Activated naive CD8-positive, alpha-beta T cell treated with anti-CD3 and anti-CD28 coated beads, Interleukin-2, amount 50 U/mL, for 16 hours (primary cell): ENCODE measurements at places on chromosomes 11 and 22.

DNA sequence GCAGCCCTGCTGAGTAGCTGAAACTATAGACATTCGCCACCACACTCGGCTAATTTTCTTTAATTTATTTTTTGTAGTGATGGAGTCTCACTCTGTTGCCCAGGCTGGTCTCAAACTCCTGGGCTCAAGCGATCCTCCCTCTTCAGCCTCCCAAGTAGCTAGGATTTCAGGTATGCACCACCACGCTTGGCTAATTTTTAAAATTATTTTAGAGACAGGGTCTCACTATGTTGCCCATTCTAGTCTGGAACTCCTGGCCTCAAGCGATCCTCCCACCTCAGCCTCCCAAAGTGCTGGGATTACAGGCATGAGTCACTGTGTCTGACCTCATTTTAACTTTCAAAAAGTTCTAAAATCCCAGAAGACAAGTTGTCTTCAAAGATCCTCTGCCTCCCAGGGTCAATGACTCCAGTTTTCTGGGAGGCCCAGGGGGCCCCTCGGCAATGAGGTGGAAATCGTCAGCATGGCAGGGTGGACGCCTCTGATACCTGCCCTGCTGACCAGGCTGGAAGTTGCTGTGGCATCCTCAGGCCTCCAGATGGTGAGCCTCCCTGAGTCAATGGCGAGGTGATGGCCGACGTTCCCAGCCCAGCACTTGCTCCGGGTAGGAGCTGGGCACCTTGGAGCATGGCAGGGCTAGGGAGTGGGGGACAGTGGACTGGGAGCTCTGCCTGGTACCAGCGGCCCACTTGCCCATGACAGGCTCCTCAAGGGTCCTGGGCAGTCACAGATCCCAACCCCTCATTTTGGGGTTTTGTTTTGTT lies 31.1 kb downstream of the RPL3 start:
- no peak for DNase-seq

- DNase-seq: no peak
Measured at GRCh38 chr11:32641361-32641760, 57.7 kb downstream of the EIF3M start.

GRCh38 chr11:92820860-92821259 lies 148.6 kb upstream of the MTNR1B start:
- no peak for DNase-seq

DNA sequence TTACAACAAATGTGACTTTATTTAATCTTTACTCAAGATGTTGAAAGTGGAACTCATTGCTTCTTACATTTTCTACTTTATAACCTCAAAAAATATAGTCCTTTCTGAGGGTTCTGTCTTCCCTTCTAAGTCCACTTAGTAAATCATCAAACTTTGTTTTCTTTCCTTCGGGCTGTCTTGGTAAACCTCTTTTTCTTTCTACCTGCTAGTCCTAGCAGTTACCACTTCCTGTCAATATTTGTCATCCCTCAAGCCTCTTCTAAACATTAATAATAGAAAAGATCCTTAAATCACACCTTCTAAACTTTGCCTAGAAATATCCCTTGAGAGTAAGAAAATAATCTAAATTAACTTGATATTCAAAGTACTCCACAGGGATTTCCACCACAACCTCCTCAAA lies 580.4 kb downstream of the CNTN5 start:
- no peak for DNase-seq

DNA sequence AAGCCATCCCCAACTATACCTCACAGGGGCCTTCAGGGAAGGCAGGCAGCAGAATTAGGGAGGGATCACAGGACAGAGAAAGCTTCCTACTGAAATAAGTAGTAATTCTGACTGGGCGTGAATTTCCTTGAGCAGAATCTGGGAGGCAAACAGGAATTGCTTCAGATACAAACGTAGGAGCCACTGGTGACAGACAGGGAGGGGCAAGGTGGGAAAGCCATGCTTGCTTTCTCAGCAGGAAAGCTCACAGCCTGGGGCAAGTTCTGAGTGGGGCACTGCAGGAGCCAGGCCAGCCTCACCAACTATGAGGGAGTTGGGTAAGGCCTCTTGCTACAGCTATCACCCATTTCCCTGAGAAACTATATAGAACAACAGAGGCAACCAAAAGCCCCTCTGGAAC lies 43.6 kb downstream of the ARHGAP32 start:
- DNase-seq: no peak

DNA sequence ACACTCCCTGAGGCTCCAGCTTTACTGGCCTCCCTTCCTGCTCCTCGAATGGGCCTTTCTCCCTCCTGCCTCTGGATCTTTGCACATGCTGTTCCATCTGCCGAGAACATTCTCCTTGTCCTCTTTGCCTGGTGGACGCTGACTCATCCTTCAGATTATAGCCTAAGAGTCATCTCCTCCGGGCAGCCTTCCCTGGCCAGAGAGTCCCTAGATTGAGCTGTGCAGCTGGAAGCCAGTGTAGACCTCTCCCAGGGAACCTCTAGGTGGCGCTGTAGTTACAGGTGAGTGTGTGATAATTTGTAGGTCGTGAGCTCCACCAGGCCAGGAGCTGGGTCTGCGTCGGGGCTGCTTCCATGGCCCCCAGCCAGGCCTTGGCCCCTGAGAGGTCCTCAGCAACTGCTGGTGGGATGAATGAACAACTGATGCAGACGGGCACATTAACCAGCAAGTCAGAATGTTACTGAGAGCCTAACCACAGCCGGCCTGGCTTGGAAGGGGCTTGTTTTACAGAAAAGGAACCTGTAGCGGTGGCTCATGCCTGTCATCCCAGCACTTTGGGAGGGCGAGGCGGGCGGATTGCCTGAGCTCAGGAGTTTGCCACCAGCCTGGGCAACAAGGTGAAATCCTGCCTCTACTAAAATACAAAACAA lies 8.7 kb downstream of the PNPLA5 start:
- DNase-seq: peak; percentile 11

GRCh38 chr11:93986716-93987115 lies 34.4 kb upstream of the HEPHL1 start:
- no peak for DNase-seq

GRCh38 chr11:20353829-20354434 lies 9.6 kb upstream of the HTATIP2 start:
- DNase-seq: no peak

GRCh38 chr11:124736736-124737135 lies 3.0 kb upstream of the NRGN start:
- DNase-seq: no peak

GRCh38 chr11:66889960-66890359 lies 33.1 kb downstream of the LRFN4 start:
- DNase-seq: no peak

DNA sequence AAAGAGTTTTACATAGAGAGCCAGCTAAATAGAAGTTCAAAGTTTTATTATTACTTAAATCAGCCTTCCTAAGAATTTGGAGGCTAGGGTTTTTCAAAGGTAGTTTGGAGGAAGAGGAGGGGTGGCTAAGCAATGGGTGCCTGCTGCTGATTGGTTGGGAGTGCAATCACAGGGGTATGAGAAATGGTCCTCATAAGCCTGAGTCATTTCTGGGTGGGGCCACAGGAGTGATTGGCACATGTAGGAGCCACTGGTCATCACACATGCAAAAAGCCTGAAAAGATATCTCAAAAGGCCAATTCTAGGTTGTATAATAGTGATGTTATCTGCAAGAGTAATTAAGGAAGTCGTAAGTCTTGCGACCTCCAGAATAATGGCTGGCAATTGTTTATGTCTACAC lies 12.9 kb downstream of the OR51L1 start:
- no peak for DNase-seq

GRCh38 chr11:92594251-92594650 lies 369.6 kb downstream of the FAT3 start:
- DNase-seq: no peak

GRCh38 chr11:100766764-100767163 lies 79.7 kb downstream of the ARHGAP42 start:
- no peak for DNase-seq

- no peak for DNase-seq
Measured at GRCh38 chr11:34311126-34311525, 46.7 kb downstream of the ABTB2 start.

DNA sequence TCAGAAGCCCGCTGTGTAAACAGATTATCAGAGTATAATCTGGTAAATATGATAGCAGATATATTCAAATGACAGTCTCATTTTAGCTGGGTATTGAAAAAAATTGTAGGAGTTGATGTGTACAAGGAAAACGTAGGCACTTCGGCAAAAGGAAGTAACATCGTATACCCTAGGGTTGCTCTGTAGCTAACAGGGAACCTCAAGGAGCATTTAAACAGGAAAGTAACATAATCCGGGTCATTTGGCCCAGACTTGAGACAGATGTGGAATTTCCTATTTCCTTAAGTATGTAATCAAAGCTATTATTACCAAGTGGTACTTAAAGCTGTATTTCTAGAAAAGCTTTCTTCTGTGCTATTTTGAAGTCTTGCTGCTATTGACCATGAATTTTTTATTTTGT lies 215.6 kb downstream of the DDX10 start:
- DNase-seq: no peak

- no peak for DNase-seq
Measured at GRCh38 chr11:15198284-15198683, 83.6 kb downstream of the INSC start.

DNA sequence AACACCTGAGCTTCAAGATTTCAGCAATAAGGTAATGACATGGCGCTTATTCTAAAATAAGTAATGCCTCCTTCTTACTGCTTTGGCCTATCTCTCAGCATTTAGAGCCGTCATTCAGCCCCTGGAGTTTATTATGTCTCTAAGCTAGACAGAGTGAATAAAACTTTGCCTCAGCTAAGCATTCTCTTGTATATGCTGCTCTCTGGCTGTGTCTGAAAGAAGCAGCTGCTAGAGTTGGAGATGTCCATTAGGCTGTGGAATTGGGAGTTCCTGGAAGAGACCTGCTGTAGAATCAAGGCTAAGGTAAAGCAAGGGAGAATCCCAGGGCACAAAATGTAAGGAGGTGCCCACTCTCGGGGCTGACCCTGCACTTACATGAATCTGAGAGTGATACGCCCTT lies 35.5 kb upstream of the TTC12 start:
- no peak for DNase-seq

GRCh38 chr22:23012081-23012622 lies 58.2 kb upstream of the GNAZ start:
- DNase-seq: peak; percentile 11

DNA sequence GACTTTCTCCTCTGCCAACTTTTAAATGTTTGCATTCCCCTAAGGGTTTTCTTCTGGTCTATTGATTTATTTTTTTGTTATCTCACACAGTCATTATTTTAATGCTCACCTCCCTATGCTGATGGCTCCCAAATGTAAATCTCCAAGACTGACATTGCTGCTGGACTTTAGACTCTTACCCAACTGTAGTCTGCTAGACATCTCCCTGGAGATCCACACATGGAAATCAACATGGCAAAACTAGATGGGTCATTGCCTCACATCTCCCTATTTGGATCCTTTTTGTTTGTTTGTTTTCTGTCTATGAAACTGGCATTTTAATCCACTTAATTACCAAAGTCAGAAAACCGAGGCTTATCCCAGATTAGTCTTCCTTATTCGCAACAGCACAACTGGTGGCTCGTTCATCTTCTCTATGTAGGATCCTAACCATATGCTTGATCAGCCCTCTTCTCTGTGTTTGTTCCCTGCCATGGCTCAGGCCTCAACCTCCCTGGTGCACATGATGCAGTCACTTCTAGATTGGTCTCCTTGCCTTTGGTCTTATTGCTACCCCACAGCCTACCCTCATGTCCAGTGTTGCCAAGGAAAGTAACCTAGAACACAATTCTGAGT lies 37.3 kb downstream of the SC5D start:
- no peak for DNase-seq

- no peak for DNase-seq
Measured at GRCh38 chr11:76935042-76935441, 74.3 kb downstream of the ACER3 start.

DNA sequence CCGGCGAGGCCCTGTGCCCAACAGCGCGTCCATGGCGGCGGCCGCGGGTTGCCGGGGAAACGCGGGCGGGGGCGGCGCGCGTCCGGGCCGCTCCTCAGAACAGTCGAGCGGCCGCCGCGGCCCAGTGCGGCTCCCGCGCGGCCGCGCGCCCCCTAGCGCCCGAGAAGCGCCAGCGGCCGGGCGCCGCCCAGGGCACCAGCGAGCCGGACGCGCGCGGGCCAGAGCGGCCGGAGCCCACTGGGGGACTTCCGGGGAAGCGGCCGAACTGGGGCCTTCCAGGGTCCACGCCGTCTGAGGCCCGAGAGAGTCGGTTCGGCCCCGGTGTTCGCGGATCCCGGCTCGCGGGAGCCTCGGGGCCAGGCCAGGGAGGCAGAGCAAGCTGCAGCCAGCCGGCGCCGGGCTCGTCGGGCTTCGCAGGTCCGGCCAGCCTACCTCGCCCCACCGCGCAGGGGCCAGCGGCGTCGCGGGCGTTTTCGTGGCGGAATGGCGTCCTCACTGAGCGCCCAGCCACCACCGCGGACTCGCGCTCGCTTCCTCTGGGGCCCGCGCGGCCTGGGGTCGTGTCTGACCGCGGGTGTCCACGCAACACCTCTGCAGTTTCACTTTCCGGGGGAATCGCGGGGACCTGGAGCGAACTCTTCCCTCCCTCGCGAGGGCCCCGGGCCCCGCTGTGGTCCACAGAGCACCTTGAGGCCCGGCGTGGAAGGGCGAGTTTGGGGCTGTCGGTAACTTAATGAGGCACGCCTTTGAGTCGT lies at the start of gene DENND6B:
TSS of gene DENND6B (minus strand) at position 57 of the 755 bp plus-strand sequence. CDS start at position 33, 24 bp downstream.
- DNase-seq: peak; percentile 23

DNA sequence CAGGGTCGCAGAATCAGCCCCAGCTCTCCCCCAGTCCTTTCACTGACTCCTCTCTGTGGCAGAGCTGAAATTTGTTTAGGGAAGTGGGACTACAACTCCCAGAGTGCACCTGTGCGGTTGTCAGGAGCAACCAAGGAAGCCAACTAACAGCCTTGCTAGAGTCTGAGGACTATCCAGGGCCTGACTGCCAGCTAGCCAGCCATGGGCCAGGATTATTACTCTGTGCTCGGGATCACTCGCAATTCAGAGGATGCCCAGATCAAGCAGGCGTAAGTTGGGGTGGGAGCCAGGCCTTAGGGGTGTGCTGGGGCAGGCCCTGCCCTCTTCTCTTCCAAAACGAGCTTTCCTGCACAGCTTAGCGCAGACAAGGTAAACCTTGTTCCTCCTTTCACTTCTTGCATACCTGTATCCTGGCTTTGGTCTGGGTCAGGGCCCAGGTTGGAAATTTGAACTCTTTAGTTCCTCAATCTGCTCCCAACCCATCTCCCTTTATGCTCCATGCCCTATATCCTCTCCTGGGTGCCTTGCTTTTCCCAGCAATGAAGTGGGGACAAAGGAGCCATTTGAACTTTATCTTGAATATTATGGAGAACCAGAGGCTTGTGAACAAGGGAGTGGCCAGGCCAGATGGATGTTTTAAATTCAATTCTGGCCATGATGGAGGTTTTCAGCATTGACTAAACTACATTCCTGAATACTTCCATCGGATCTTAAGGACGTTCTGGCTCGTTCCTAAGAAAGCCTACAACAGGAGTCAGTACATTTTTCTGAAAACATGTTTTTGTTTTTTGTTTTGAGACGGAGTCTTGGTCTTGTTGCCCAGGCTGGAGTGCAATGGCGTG lies at the start of gene DNAJB13:
TSS of gene DNAJB13 (plus strand) at position 158 of the 842 bp plus-strand sequence. CDS start at position 202, 44 bp downstream.
- DNase-seq: no peak

- peak; percentile 5 for DNase-seq
Measured at GRCh38 chr11:34358258-34358727, 483 bp upstream of the ABTB2 start.
